ENCODE measurements at places on chromosomes 13 and 19.

DNA sequence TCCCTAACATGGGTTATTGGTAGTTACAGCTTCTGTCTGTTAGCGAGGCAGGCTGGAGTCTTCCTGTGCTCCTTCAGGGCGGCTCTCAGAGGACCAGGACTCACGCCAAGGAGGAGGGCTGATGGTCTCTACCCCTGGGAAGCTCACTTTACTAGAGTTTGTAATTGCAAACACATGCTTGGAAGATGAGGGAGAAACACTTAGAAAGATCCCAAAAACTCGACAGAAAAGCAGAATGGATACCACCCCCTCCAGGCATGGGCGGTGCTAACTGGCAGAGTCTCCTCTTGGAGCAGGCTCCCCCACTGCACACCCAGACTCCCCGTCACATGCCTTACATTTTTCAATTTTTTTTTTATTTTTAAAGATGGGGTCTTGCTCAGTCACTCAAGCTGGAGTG, 62.0 kb downstream of the PARP4 start:
- DNase-seq = no peak

DNA sequence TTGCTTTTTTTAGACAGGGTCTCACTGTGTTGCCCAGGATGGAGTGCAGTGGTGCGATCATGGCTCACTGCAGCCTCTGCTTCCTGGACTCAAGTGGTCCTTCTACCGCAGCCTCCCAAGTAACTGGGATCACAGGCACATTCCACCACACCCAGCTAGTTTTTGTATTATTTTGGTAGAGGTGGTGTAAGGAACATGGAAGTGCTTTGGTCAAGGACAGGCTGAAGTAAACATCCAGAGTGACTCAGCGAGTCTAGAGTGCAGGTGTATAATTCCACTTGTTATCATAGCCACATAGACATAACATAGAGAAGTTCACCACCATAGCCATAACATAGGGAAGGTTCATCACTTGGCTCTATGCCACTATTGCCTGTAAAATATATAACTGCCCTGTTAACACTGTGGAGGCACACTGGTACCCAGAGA, 98.6 kb downstream of the RBM26 start:
- no peak for DNase-seq

- DNase-seq = no peak
These were observed 651 bp upstream of the POLR1D start for GRCh38 chr13:27621116-27621365.

GRCh38 chr19:23801803-23802202, 43.1 kb upstream of the ZNF681 start:
- no peak for DNase-seq

DNA sequence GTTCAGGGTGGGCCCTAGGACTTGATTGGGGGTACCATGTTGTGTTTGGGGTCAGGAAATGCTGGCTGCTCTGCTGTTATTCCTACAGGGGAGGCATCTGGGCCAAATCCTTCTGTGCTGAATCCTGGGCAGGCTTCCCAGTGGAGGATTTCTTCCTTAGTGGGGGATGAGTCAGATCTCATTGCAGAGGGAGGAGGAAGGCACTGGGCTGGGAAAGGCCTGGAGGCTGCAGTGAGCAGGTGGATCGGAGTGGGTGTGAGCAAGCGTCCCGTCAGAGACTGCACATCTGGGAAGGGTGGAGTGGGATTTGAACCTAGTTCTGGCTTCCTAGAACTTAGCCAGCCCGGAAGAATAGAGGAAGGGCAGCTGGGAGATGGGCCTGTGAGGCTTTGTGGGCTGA, 11.5 kb downstream of the CCDC124 start:
- no peak for DNase-seq

GRCh38 chr13:66723576-66723975, 506.6 kb downstream of the PCDH9 start:
- no peak for DNase-seq

DNA sequence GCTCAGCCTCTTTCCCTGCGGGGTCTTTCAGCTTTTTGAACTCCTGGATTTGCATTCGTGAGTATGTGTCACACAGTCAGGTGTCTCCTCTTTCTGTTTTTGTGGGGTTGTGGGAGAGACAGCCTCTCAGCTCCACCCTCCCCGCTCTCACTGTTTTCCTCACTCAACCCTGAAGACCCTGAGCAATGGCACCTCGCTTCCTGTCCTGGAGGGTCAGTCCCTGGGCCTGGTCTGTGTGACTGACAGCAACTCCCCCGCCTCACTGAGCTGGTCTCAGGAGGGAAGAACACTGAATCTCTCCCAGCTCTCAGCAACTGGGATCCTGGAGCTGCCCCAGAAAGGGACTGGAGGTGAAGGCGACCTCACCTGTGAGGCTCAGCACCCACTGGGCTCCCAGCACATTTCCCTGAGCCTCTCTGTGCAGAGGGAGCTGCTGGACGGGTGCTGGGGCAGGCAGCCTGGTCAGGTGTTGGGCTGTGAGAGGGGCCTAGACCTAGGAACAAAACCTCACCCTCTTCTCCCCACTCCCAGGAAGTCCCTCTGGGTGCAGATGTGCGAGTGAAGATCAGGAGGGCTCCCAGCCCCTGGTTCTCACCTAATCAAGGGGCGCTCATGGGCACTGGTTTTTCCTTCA, 4.2 kb upstream of the SIGLEC7 start:
- no peak for DNase-seq

DNA sequence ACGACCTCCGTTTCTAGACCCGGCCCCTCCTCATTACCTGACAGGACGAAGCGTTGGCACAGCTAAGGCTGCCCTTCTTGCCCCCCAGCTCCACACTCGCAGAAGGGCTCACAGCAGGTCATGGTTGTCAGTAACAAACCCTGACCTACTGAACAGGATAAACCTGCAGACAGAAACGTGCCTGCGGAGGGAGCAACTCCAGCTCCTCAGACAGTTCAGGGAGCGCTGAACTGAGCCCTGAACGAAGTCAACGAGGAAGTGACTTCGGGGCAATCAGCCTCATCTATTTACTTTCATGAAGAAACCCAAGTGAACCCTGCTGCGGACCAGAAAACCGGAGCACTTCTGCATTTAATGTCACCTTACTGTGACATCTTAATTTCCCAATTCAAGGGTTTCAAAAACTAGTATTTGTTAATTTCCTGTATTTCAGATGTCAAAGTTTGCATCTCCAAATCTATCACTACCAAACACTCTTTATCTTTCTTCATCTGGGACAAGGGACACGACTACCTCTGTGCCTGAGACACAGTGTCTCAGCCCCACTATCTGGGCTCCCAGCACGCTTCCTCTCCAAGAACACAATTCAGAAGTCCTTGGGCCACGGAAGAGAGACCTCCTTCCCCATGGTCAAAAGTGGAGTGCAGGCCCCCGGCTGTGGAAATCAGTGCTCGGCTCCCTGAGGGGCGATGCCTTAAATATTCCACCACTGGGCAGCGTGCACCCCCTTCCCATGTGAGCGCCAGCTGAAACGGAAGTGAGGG, 40.2 kb downstream of the CARS2 start:
- no peak for DNase-seq

DNA sequence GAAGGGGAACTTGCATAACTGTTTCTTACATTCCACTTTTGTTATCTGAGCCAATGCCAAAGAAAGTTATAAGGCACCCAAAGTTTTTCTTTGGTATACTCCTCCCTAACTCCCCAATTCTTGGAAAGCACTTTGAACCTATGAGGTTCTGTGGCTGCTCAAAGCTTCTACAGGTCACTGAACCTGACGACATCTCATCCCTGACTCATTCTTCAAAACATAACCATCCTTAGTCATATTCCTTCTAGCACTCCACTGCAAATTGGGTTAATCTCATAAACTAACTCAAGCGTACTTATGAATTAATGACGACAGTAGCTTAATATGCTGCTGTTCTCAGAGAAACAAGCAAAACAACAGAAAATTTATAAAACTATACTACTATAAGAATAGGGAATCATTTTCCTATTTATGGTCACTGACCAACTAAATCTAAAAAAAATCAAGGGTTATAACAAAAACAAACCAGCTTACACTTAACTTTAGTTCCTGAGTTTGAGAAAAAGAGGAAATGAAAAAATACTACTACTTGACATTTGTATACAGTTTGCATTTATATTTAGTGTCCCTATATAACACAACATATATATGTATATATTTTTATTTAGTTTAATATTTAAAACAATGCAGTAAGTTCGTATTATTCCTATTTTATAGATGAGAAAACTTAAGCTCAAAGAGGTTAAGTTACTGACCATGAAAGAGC, 69.1 kb downstream of the CAB39L start:
- DNase-seq = peak; percentile 7

DNA sequence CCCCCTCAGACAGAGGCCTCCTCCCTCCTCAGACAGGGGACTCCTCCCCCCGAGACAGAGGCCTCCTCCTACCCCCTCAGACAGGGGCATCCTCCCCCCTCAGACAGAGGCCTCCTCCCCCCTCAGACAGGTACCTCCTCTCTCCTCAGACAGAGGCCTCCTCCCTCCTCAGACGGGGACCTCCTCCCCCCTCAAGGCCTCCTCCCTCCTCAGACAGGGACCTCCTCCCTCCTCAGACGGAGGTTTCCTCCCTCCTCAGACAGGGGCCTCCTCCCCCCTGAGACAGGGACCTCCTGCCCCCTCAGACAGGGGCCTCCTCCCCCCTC, 13.9 kb downstream of the C3 start:
- no peak for DNase-seq

DNA sequence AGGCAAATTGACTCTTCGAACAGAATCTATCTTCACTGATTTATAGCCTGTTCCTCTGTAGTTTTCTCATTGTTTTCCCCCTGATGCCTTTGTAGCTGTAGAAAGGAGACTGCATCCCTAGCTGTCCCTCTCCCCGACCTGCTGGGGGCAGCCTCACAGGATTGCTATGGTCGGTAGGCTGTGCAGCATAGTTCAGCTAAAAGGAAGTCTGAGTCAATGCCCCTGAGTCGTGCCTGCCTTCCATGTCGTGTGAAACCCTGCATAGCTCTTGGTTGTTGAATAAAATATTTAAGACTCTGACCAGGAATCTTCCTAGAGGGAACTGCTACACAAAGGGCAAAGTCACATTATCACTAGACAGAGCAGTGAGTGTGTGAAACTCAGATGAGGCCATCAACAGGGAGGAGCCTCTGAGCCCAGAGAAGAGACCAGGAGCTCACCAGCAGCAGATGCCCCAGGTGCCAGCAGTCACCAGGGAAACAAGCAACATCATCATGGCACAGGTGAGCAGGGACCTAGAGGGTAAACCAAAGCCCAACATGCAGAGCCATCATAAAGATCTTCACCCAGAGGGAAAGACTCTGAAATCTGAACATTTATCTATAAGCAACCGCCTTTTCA, 108.4 kb upstream of the NBEA start:
- DNase-seq = no peak

DNA sequence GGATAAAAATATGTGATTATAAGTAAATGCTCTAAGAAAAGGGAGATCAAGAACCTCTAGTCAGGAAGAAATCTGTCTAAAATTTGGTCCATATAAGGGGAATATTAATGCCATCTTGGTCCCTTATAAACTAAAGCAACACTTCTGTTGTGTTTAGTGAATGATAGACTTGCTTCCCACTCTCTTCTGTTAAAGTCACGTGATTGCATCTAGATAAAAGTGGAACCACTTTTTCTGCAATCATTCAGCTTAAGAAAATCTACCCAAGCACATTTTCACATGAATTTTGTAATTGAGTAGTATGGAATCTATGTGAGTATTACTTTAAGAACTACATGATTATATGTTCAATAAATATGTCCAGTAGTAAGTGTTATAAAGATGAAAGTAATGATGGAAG, 782.9 kb upstream of the MIR17HG start:
- no peak for DNase-seq

DNA sequence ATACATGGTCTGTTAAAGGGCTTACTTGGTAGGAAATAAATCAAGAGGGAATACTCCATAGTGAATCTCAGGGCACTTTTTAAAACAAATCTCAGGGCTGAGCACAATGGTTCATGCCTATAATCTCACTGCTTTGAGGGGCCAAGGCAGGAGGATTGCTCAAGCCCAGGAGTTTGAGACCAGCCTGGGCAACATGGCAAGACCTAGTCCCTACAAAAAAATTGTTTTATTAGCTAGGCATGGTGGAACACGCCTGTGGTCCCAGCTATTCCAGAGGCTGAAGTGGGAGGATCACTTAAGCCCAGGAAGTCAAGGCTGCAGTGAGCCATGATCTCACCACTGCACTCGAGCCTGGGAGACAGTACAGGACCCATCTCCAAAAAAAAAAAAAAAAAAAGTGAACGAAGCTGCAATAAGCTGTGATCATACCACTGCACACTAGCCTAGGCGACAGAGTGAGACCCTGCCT, 25.2 kb downstream of the ABCC4 start:
- DNase-seq = no peak

- DNase-seq = no peak
These were observed 4.9 kb downstream of the PRR12 start for GRCh38 chr19:49595819-49596404.

GRCh38 chr19:7386769-7387168, 38.0 kb downstream of the ARHGEF18 start:
- no peak for DNase-seq

- DNase-seq = no peak
These were observed 9.9 kb downstream of the COL4A1 start for GRCh38 chr13:110297011-110297410.

GRCh38 chr13:112746044-112746443, 56.2 kb downstream of the ATP11A start:
- DNase-seq = no peak

GRCh38 chr19:45404557-45405434, at the start of gene PPP1R13L:
PPP1R13L (minus strand) TSS chr19:45405069; CDS start chr19:45398318, 6,751 bp downstream.
- DNase-seq = no peak

DNA sequence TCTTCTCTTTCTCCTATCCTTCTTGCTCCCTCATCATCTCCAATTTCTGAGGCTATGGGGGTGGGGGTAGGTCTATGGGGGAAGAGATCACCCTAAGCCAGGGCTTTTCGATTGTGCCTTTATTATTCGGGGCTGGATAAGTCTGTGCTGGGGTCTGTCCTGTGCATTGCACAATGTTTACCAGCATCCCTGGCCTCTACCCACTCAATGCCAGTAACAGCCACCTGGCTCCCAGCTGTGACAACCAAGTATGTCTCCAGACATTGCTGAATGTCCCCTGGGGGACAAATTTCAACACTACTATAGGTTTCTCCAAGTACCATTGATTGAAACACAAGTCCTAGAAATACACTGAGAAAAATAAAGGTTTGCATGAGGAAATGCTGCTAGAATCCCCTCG, 13.2 kb downstream of the CBY2 start:
- DNase-seq = no peak

DNA sequence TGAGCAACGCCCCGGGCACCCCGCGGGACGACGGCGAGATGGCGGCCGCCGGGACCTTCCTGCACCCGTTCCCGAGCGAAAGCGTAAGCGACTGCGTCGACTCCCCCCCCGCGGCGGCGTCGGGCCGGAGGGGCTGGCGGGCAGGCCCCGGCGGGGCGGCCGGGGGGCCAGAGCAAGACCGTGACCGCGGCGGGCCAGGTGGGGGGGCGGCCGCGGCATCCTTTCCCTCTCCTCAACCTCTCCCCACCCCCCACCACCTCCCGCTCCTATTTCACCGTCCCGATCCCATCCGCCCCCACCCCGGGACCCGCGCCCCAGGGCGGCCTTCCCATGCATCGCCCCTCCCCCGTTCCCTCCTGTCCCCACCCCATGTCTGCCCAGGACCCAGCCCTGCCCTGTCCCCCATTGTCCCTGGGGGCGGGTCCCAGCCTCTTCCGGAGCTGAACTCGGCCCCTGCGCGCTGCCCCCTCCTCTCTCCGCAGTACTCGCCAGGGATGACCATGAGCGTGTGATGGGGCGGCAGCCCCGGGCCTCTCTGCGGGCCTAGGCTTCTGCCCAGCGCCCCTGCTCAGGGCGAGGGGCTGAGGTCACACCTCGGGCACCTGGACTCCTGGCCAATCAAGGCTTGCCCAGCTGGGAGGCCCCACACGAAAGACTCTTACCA, 4.1 kb downstream of the ISYNA1 start:
- DNase-seq = no peak

- DNase-seq = no peak
These were observed 107.0 kb upstream of the MCF2L start for GRCh38 chr13:112861876-112862615.

All from erythroblast (primary cell).